Activated CD4-positive, alpha-beta memory T cell treated with anti-CD3 and anti-CD28 coated beads for 36 hours (primary cell): ENCODE measurements at places on chromosomes 5 and 9. TPM values are rescaled to one million over a fixed set of nuclear protein-coding genes. Genes with fewer than 3 reads are reported as not detected.

GRCh38 chr5:18394443-18394804, 760.2 kb downstream of the TAF11L14 start:
- no peak for DNase-seq

DNA sequence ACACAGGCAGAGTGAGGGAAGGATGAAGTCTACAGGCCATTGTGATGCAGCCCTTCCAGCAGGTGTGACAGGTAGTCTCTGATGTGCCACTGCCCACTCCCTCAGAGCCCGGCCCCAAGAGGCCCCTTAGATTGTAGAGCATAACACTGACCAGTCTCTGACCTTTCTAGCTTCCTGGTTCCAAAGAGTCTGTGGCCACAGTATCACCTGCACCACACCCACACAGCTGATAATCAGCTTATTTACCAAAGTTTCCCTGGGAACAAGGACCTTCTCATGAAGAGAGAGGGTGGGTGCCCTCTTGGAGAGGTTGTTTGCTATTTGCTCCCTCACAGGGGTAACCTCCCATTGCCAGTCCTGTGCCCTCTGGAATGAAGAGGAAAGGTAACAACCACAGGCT, 11.0 kb upstream of the ACER2 start:
- no peak for DNase-seq

DNA sequence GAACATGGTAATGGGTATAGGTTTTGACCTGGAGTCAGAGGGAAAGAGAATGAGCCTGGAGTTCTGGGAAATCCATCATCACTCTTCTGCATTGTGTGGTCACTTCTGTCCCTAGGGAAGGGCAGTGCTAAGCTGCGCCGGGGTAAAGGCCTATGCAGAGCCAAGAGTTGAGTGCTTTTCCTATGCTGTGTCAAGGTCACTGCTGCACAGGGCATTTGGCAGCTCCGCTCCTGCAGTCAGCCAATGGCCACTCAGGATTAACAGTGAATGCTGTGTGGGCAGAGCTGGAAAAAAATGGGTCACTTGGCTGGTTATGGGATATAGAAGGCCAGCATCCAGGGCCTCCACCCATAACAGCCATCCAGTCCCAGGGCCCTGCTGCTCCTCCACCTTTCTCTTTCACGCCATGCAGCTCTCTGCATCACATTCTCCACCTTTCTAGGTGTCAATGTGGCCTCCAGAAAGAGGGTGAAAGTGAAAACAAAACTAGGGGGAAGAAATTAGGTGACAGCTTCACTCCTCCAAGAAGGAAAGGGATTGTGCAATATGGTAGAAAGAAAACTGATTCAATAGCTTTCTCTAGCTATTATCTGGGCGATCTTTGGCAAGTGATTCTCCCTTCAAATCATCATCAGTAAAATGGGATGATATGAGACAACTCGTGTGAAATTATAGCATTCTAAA, 279.3 kb upstream of the ANKRD55 start:
- DNase-seq: no peak

GRCh38 chr5:67021031-67021430, 175.6 kb downstream of the CD180 start:
- DNase-seq: no peak

DNA sequence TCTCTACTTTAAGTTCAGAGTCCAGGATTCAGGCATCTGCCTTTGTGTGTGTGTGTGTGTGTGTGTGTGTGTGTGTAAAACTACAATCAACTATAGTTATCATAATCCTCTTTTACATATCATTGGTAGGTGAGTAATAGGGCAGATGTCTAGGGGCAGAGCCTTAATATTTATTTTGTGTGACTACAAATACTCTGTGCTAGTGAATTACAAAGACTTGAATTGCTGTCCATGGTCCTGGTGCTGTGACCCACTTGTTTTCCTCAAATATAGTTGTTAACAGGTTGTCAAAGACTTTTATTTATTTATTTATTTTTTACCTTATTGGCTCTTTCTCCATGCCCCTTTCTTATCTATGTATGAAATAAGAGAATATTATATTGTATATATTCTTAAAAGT, 196.8 kb downstream of the ANXA1 start:
- no peak for DNase-seq

DNA sequence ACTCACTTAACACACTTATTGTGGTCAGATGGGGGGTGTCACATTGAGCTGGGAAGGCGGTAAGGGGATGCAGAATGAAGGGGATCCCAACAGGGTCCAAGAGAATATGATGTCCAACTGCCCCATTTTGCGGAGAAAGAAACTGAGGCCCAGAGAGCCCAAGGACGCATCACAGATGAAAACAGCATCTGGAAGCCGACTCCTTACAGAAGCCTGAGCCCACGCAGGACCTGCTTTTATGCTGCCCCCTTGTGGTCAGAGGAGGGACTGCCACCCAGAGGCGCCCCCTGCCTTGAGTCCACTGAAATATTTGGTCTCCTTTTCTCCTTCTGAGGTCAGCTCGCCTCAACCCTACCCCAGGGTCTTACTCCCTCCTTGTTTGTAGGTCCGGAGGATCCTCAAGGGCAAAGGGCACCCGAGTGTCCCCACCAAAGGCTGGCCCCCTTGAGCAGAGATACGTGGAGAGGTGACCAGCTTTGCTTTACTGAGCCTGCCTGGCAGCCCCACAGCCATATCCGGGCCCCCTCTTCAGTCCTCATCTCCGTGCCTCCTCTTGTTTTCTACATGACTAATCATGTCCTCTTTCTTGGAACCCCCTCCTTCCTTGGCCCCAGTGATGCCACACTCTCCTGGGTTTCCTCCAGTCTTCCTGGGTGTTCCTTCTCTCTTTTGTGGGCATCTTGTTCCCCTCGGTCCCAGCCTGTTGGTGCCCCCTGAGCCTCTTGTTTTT, 30.0 kb upstream of the TTLL11 start:
- peak; percentile 83 for DNase-seq

DNA sequence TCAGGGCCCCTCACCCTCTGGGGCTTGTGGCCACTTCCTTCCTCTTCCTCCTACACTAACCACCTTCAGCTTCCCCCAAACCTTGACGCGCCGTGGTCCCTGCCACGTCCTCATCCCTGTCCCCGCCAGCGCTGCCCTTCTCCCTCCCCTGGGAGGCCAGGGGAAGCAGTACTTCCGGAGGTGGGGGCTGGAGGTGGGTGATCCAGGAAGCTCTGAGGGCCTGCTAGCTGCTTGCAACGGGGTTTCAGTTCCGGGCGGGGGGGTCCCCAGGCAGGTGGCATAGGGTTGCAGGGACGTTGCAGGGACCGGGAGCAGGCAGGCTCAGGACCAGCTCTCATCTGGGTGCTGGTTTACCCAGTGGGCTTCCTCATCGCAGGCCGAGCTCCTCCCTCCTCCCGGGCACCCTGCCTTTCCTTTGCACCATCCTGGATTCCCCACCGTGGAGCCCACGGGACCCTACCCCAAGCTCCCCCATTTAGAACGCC, 70.0 kb downstream of the RXRA start:
- peak; percentile 84 for DNase-seq

DNA sequence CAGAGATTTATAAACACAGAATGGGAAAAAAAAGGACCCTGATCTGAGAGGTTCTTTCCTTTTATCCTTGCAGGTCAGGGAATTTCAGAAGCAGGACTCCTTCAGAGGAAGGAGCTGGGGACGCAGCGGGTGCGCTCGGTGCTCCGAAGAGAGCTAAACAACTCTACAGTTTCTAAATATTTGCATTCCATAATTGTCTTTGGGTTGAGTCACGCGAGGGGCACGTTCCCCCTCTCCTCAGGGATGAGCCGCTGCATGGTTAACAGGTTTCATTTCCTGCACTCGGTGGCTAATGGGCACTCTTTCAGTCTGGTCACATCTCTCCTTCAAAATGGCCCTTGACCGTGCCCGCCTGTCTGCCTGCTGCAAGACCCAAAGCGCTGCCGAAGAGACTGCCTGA, 165.0 kb upstream of the HMHB1 start:
- DNase-seq: no peak

DNA sequence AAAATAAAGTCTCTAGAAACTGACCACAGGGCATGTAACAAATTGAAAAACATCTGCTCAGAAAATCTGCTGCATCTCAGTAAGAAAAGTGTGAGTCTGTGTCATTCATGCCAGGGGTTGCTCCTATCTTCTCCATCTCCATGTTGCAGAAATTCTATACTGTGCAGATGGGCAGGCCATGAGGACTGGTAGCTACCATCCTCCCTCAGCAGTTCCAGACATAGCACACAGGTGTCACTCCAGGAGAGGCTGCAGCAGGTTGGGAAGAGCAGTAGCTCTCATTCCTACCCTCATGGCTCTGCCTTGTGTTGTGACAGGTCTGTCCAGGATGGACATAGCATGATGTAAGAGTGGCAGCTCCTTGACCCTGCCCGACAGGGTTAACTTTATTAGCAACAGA, 173.4 kb downstream of the NDUFS4 start:
- DNase-seq: no peak

DNA sequence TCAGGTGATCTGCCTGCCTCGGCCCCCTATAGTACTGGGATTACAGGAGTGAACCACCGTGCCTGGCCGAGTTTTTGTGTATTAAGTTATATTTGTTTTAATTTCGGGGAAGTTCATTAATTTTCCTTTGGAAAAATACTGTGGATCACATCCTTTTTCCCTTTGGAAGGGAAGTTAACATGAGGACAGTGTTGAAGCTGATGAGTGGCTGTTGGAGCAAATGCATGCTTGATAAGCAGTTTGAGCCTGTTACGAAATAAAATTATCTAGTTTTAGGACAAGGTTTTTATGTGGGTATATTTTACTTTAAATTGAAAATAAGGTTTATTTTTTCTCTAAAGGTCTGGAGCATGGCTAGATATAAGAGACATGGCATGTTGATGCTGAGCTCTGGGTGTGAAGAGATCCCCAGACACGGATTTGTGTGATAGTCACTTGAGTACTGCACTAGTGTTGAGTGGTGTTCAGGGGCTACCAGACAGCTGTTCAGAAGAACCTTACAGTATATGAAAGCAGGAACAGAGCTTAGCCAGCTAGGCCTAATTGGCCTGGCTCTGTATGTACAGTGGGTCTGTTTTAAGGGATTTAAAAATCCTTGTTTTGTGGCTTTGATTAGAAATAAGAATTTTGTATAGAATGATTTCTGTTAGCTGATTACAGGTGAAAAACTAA, 17.4 kb downstream of the LMNB1 start:
- DNase-seq: no peak

GRCh38 chr9:127053057-127053821, 69.2 kb downstream of the ANGPTL2 start:
- no peak for DNase-seq

DNA sequence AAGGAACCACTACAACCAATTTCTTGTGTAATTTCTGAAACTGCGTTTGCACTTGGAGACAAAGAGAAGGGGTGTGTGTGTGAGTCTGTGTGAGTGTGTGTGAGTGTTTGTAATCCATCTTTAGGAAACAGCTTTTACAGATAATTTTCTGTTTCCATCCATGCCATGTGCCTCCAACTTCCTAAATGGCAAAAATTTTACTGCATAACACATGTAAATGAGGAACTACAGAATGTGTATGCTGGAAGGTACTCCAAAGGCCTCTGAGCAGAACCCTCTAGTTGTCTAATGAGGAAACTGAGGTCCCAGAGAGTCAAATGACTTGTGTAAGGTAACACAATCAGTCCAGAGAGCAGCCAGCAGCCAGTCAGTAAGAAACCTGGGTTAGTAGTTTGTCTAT, 20.8 kb downstream of the MAMDC2 start:
- DNase-seq: no peak

DNA sequence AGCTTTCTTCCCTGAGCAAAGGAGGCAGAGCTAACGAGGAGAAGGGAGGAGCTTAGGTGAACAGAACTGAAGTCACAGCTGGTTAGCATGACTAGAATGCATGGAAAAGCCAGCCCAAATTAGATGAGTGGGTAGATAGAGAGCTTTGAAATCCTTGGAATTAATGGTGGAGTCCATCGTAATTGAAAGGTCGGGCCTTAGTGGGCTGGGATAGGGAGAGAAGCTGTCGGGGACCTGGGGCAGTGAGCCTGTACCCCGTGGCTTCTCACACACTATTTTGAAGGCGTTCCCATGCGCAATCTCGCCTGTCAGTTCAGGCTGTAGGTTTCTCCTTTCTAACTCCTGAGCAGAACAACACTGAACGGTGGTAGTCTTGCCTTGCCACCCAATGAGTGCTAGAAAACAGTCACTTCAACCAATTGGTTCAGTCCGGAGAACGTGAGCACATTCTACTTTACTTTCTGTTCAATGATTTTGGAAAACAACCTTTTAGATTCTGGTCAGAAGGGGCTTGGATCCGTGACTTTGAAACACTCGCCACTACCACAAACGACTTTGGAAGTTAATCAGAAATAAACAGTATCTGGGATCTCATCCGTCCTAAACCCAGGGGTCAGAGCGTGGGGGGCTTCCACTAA, 655 bp upstream of the RAI14 start:
- DNase-seq: peak; percentile 39

- no peak for DNase-seq
Observed at GRCh38 chr9:96499257-96499656, 49.3 kb downstream of the HABP4 start.

DNA sequence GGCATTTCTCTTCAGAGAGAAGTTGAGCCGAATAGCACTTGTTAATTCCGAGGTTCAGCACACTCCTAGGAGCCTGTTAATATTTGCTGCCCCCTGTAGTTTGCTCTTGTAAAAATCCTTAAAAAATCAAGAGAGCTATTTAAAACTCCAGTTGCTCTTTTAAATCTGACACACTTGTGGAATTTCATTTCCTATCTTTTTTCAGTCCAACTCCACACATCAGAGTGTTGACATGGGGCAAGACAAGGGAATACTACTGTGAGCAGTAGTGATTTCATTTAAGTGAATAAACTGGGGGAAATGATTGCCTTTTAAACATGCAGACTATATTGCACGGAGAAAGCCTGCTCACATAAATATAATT, 1096.3 kb upstream of the DMAC1 start:
- no peak for DNase-seq

DNA sequence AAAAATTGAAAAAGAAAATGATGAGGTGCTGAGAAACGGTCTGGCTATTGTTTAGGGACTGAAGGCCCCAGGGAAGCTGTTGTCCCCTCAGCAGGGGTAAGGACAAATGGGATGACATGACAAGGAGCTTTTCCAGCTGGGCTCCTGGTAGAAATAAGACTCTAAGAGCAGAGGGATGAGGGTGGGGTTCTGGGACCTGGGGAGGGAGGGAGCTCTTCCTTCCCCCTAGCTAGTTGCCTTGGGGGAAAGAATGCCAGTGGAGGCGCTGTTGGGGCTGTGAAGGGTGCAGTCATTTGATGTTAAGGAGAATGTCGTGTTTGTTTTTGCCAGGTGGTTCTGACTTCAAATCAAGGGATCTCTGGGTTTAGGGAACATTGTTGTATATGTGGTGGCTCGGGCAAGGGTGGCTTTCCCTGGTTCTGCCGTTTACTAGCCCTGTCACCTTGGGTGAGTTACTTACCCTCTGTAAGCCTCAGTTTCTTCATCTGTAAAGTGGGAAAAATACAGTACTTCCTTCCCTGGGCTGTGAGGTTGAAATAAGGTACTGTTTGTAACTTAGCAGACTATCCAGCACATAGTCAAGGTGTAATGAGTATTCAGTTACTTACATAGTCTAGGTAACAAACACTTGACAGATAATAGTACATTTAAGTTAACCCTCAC, 47.8 kb downstream of the WWC1 start:
- DNase-seq: no peak

The KCNV2 gene
- total RNA-seq: not detected

The PCDHA9 gene
- total RNA-seq: not detected

The PCDHB16 gene
- not detected for total RNA-seq
